ENCODE measurements at places on chromosomes 11 and 22. TPM values are rescaled to one million over a fixed set of nuclear protein-coding genes. Genes with fewer than 3 reads are reported as not detected.

Gene SLC22A25
- not detected for total RNA-seq

Gene OR1S1
- not detected for total RNA-seq

Gene POU2AF2
- not detected for total RNA-seq

- peaks cover 3% of the 10 kb centered on the region for H3K27me3 ChIP-seq
- no peak overlapping the region for H3K4me3 ChIP-seq
- no peaks in the 10 kb centered on the region for H3K4me1 ChIP-seq
- no peak for DNase-seq
- H3K36me3 ChIP-seq, result no peaks in the 10 kb centered on the region
Measured at GRCh38 chr11:119644502-119644901, 84.5 kb downstream of the NECTIN1 start.

DNA sequence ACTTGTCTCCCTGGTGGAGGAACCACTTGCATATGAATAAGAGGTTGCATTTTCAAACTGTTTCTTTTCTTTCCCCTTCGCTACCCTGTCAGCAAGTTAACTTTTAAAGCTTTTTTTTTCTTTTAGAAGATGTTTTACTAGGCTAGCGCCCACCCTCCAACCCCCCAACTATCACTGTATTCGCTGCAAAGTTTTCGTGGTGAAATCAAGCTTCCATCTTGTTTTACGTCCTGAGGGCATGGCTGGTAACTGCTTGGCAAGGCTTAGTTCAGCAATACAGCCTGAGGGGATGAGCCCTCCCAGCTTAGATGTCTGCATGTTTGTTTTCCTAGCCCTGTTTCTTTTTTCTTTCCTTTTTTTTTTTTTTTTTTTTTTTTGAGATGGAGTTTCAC, 1359.3 kb downstream of the LRRC4C start:
- no peak overlapping the region for H3K4me3 ChIP-seq
- H3K27me3 ChIP-seq, result no peaks in the 10 kb centered on the region
- no peak for DNase-seq
- no peak overlapping the region for H3K27ac ChIP-seq
- no peaks in the 10 kb centered on the region for H3K4me1 ChIP-seq

- H3K27me3 ChIP-seq, result no peaks in the 10 kb centered on the region
- no peaks in the 10 kb centered on the region for H3K36me3 ChIP-seq
- H3K4me1 ChIP-seq, result peaks cover 4% of the 10 kb centered on the region
- H3K4me3 ChIP-seq, result no peak overlapping the region
- no peak overlapping the region for H3K27ac ChIP-seq
Measured at GRCh38 chr22:35491908-35492380, 48.7 kb upstream of the RASD2 start.

DNA sequence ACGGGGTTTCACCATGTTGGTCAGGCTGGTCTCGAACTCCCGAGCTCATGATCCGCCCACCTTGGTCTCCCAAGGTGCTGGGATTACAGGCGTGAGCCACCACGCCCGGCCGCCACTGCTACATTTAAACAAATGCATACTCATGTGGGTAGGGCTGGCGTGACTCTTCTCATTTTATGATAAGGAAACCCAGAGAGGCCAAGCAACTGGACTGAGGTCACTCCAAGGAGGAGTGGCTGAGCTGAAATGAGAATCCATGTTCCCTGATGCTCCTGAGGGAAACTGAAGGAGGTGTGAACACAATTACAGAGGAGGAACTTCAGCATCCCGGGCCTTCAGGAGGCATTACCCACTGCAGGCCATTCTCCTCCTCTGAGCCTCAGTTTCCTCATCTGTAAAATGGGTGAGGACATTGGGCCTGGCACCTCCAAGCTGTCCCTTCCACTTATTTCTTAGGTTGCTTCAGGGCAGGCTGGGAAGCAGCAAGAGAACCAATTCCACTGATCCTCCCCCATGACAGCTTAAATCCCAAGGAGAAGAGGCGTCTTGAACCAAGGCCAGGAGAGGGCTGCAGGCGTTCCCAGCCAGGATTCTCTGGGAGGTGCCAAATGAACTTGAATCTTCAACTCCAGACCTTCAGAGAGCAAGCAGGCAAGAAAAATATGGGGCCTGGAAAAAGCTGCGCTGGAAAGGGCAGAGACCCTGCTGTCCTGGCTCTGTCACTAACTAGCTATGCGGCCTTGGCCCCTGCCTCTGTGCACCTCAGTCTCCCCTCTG, 2.9 kb downstream of the TST start:
- H3K27me3 ChIP-seq, result no peaks in the 10 kb centered on the region
- no peak overlapping the region for H3K4me3 ChIP-seq
- DNase-seq, result no peak
- no peak overlapping the region for H3K27ac ChIP-seq
- H3K36me3 ChIP-seq, result no peaks in the 10 kb centered on the region

- no peaks in the 10 kb centered on the region for H3K36me3 ChIP-seq
- H3K27ac ChIP-seq, result no peak overlapping the region
- no peak overlapping the region for H3K4me3 ChIP-seq
- H3K27me3 ChIP-seq, result no peaks in the 10 kb centered on the region
- H3K4me1 ChIP-seq, result no peaks in the 10 kb centered on the region
Measured at GRCh38 chr22:22946131-22946530, 58.5 kb downstream of the IGLL5 start.

DNA sequence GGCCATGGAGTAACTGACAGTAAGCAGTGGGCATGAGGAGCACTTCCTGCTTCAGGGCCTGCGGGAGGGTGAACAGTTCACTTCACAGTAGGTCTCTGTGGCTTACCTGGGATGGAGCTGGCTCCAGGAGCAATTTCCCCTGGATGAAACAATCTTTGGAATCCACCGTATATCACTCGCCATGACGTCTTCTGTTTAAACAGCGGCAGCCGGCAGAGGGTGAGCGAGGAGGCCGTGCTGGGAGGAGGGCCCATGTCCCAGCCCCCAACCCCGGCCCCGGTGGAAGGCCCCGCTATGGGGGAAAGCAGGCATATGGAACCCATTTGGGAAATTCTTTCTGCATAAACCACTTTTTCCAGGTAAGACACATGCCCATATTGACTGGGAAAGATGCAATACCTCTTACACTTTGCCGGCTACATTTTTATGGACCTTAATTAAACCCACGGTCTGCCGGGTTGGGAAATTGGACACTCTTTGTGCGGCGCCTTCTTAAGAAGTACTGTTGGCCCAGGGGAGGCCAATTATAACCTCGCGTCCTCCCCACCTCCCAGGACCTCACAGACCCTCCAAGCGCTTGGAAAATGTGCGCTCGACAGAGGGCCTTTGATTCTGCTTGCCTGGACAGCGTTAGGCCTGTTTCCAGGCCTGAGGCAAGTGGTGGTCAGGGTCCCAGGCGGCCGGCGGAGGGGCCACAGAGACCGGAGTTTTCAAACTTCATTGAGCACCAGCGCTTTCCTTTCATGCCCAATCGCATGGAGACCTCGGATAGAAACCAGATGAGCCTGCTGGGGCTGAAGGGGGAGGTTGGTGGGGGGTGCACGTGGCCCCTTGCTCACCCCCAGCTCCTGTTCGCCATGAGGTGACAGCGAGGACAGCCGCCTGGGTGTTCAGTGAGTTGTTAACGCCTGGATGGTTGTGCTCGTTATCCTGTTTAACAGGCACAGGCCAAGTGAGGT, 40.4 kb downstream of the SMIM38 start:
- H3K27me3 ChIP-seq, result no peaks in the 10 kb centered on the region
- H3K4me3 ChIP-seq, result no peak overlapping the region
- no peaks in the 10 kb centered on the region for H3K36me3 ChIP-seq
- H3K27ac ChIP-seq, result no peak overlapping the region
- no peak for DNase-seq

- H3K27ac ChIP-seq, result no peak overlapping the region
- H3K27me3 ChIP-seq, result no peaks in the 10 kb centered on the region
Measured at GRCh38 chr22:47291565-47292495, 529.4 kb downstream of the TBC1D22A start.

GRCh38 chr22:24441406-24442351, 14.3 kb downstream of the ADORA2A start:
- no peak overlapping the region for H3K27ac ChIP-seq
- no peaks in the 10 kb centered on the region for H3K4me1 ChIP-seq
- no peak overlapping the region for H3K4me3 ChIP-seq
- no peaks in the 10 kb centered on the region for H3K36me3 ChIP-seq
- no peak for DNase-seq
- no peaks in the 10 kb centered on the region for H3K27me3 ChIP-seq

GRCh38 chr11:77374108-77374507, 72.6 kb upstream of the GDPD4 start:
- H3K27me3 ChIP-seq, result no peaks in the 10 kb centered on the region
- H3K36me3 ChIP-seq, result peaks cover 7% of the 10 kb centered on the region
- no peak overlapping the region for H3K4me3 ChIP-seq
- H3K27ac ChIP-seq, result no peak overlapping the region

DNA sequence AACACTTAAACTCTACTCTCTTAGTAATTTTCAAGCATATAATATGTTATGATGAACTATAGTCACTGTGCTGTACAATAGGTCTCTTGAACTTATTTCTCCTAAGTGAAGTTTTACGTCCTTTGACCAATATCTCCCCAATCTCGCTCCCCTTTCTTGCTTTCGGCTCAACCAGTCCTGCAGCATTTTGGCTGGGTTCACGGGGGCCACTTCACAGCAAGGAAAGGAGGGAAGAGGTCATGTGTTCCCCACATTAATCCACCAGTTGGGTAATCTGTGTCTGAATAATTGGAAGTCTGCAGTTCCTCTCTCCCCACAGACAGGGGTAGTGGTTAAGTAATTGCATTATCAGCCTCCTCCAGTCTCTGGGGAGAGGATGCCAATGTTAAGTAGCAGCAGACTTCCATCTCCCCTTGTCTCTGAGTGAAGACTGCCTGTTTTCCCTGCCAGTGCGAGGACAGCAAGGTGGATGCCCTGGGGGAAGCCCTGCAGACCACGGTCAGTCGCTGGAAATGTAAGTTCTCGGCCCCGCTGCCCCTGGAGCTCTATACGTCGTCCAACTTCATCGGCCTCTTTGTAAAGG, 59.2 kb upstream of the CRTAM start:
- H3K36me3 ChIP-seq, result no peaks in the 10 kb centered on the region
- peaks cover 6% of the 10 kb centered on the region for H3K4me1 ChIP-seq
- no peaks in the 10 kb centered on the region for H3K27me3 ChIP-seq

DNA sequence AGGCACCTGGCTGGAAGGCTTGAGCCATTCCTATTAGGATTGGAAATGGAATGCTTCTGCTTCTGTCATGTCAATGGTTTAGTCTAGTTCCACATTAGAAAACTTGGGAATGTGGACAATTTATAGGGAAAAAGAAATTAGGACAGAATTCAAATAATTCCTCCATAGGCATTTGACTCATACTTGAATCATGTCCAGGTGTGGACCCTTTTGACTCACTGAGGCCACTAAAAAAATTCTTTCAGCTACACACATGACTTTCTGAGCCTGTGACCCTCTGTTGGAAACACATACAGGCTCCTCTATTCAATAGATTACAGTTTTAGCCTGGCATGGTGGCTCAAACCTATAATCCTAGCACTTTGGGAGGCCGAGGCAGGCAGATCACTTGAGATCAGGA, 100.5 kb downstream of the RASSF10 start:
- DNase-seq, result no peak
- H3K27me3 ChIP-seq, result no peaks in the 10 kb centered on the region
- no peaks in the 10 kb centered on the region for H3K36me3 ChIP-seq
- no peaks in the 10 kb centered on the region for H3K4me1 ChIP-seq
- no peak overlapping the region for H3K4me3 ChIP-seq
- H3K27ac ChIP-seq, result no peak overlapping the region

All from sigmoid colon (tissue), 7 donors.